ENCODE measurements at places on chromosomes 7 and 10. TPM values are rescaled to one million over a fixed set of nuclear protein-coding genes. Genes with fewer than 3 reads are reported as not detected.

The TMEM130 gene
- 0.25 TPM for total RNA-seq

The CPA1 gene
- not detected for total RNA-seq

The BAMBI gene
- 7.3 TPM for total RNA-seq

The NRG3 gene
- total RNA-seq, result not detected

The ZNF273 gene
- total RNA-seq, result 3.4 TPM

The FAM237B gene
- not detected for total RNA-seq

The SPAG6 gene
- total RNA-seq, result not detected

The ASAH2 gene
- 0.26 TPM for total RNA-seq

The TWNK gene
- total RNA-seq, result 3.3 TPM

The HUS1 gene
- 17.0 TPM for total RNA-seq

The PODXL gene
- total RNA-seq, result 5.2 TPM

The LIPN gene
- not detected for total RNA-seq

The ANXA11 gene
- 103 TPM for total RNA-seq

The PLXDC2 gene
- total RNA-seq, result 51.4 TPM

The PPP1R17 gene
- not detected for total RNA-seq

The ANKRD61 gene
- total RNA-seq, result 0.26 TPM

The ETV1 gene
- total RNA-seq, result 42.8 TPM

The CLDN3 gene
- total RNA-seq, result not detected

The ZNF804B gene
- total RNA-seq, result not detected

The FXYD4 gene
- total RNA-seq, result not detected

The GIMAP4 gene
- total RNA-seq, result 0.13 TPM

The BRI3 gene
- 120 TPM for total RNA-seq

The GSTO2 gene
- total RNA-seq, result 3.4 TPM

The GFRA1 gene
- total RNA-seq, result 0.12 TPM

The PLEKHS1 gene
- total RNA-seq, result not detected

The STEAP1B gene
- 18.9 TPM for total RNA-seq
